ENCODE measurements at places on chromosomes 16 and 17.

DNA sequence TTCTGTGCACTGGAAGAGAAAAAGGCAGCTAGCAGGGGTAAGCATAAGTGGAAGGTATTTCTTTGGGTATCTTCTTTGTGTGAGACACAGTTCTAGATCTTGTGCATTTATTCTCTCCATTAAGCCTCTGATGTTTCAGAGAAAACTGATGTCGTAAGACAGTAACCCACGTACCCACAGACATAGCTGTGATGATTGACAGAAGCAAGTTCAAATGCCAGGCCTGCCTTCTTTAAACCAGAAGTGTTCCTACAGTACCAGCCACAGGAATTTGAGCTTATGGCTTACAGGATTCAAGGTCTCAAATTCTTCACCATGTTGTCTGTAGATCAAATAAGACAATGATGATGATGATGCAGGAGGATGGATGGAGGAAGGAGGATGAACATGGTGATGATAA lies 161.4 kb upstream of the KCNJ16 start:
- no peak for DNase-seq

DNA sequence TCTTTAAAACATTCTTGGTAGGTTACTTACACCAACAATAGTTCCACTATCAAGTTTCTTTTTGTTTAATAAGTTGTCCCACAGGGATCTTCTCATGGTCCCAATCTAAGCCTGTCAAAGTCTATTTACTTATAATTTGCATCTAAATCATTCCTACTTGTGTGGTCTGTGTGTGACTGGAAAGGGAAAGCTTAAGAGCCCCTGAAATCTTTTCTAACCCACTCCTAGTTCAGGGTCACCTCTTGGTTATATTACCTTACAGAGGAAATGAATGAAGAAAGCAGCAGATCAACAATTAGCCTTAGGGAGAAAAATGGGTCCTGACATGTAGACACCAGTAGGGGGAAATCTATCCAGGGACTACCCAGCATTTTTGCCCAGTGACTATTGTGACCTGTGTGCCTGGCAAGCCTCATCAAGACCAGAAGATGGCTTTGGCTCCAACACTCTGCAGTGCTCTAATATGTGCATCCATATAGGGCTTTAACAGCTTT lies 110.4 kb upstream of the HAS3 start:
- no peak for DNase-seq

DNA sequence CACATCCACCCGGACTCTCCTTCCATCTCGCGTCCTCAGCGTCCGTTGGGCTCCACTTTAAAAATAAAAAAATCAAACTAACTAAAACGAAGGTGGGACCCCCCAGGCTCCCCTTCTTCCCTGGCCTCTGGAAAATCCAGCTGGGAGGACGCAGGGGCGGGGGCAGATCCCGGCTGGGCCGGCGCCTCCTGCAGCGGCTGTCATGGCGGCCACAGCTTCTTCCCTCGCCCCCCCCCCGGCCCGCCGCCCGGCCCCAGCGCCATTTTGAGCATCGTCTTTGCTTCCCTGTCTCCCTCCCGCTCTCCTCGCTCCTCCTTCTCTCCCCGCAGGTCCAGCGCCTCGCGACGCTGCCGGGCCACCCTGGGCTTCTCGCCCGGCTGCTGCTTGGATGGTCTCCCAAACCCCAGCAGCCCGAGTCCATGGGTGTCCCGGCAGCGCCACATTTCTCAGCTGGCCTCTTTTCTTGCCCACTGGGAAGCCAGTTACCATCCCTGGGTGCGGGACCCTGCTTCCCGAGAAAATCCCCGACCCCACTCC lies 3.3 kb downstream of the HOXB2 start:
- no peak for DNase-seq

DNA sequence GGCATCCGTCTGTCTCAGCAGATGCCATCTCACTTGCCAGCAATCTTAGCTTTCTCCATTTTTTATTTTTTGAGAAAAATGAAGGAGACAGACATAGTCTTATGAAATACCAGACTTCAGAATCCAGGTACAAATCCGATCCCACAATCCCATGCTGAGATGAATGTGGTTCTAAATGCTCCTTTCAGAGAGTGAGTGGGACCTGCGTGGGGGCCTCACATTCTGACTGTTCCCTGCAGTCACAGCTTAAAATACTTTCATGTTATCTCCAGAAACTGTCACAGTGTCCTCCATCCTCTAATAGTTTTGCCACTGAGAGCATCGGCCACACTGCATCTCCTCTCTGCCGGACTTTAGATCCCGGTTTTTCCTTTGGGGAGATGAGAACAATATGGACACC lies 34.9 kb upstream of the ENDOV start:
- DNase-seq, result no peak

DNA sequence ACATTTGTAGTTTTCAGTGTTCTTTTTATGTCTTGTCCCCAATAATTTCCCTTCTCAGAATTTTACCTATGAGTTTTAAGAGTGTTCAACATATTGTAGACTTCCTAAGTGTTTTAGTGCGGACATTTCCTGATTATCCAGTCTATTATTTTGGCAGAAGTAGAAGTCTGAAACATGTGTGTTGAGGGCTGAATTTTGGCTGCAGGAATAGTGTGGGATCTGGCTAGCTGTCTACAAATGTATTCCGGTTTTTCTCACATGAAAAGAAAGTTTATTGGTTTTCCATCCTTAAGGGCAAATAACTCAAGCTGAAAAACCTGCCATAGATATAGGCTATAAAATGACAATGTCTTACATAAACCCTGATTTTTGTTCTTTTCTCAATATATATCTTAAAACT lies 33.0 kb upstream of the CA10 start:
- no peak for DNase-seq

- DNase-seq, result no peak
These were observed 6.4 kb upstream of the LGALS9 start for GRCh38 chr17:27624539-27624938.

DNA sequence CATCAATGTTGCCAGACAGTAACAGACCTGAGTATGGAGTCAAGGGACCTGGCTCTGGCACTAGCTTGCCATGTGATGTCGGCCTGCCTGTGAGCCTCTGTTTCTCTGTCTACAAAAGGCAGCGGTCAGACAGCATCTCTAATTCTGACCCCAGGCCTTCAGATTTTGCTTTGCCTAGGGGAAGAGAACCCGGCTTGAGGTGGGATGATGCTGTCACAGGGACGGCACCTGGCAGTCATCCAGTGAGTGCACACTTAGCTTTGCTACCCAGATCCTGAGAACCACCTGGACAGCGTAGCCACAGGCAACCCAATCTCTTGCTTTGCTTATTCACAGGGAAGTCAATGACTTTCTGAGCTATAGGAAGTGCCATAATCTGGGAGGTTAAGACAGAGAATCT lies 135.2 kb upstream of the SALL1 start:
- no peak for DNase-seq

- peak; percentile 70 for DNase-seq
These were observed 547 bp upstream of the ZNF48 start for GRCh38 chr16:30394592-30395154.

DNA sequence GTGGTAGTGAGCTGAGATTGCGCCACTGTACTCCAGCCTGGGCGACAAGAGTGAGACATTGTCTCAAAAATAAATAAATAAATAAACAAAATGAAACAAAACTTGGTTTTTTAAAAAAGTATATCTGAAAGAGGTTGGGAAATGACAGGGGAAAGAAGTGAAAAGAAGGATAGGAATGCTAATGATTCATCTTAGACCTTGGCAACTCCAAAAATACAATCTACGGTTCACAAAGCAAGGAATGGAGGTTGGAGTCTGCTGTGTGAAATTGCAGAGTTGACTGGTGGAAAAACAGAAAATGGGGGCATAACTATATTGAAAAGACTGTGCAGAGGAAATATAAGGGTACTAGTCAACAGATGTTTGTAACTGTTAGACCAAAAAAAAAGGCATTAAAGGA lies 40.0 kb upstream of the CD300E start:
- DNase-seq, result no peak

DNA sequence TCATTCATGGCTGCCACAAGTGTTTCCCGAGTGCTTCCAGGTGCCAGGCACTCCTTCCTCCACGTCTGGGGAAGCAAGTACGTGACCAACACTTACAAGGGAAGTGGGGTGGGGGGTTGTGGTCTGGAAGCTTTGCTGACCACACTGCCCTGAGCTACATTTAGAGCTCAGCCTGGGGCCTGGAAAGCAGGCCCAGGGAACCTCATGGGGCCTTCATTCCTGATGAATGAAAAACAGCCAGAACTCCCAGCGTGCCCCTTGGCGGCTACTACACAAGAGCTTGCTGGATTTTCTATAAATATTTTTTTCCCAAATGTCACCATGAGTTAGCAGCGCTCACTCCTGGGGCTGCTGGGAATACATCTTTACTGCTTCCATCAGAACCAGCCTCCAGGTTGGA lies 73.3 kb downstream of the ABCC12 start:
- DNase-seq, result no peak

GRCh38 chr17:50931144-50931908 lies 65.2 kb upstream of the TOB1 start:
- peak; percentile 87 for DNase-seq

DNA sequence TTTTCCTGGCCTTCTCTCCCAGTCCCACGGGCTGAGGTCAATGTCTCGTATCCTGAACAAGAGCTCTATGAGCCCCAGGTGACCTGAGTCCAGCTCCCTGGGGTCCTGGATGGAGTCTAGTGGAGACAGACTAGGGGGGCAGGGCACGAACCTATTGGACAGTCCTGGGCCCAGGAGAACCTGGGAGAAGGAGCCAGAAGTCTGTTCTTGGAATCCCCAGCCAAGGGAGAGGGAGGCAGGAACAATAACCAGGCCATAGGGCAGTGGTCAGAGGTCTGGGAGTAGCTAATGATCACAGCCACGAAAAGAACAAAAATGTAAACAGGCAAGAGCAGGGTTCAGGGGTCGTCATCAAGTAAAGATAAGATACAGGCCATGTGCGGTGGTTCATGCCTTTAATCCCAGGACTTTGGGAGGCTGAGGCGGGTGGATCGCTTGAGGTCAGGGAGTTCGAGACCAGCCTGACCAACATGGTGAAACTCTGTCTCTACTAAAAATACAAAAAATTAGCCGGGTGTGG lies 60.8 kb downstream of the COPRS start:
- no peak for DNase-seq

GRCh38 chr17:75091855-75092327 lies 4.1 kb downstream of the SLC16A5 start:
- DNase-seq, result no peak

- no peak for DNase-seq
These were observed 21.9 kb downstream of the KIF2B start for GRCh38 chr17:53844491-53845107.

- DNase-seq, result no peak
These were observed 83.2 kb downstream of the TMC6 start for GRCh38 chr17:78045316-78045715.
